ENCODE measurements at places on chromosomes 2 and 18. TPM values are rescaled to one million over a fixed set of nuclear protein-coding genes. Genes with fewer than 3 reads are reported as not detected.

The STPG4 gene
- total RNA-seq: not detected

GRCh38 chr2:203664029-203664755 lies 42.2 kb upstream of the CD28 start:
- no peaks in the 10 kb centered on the region for H3K27me3 ChIP-seq
- no peaks in the 10 kb centered on the region for H3K36me3 ChIP-seq
- peak overlapping the region; percentile 22 for H3K27ac ChIP-seq
- H3K4me3 ChIP-seq: no peak overlapping the region
- peaks cover 17% of the 10 kb centered on the region for H3K4me1 ChIP-seq

GRCh38 chr18:41370740-41371139 lies 584.3 kb upstream of the PIK3C3 start:
- no peak overlapping the region for H3K27ac ChIP-seq
- no peaks in the 10 kb centered on the region for H3K27me3 ChIP-seq
- H3K36me3 ChIP-seq: no peaks in the 10 kb centered on the region

DNA sequence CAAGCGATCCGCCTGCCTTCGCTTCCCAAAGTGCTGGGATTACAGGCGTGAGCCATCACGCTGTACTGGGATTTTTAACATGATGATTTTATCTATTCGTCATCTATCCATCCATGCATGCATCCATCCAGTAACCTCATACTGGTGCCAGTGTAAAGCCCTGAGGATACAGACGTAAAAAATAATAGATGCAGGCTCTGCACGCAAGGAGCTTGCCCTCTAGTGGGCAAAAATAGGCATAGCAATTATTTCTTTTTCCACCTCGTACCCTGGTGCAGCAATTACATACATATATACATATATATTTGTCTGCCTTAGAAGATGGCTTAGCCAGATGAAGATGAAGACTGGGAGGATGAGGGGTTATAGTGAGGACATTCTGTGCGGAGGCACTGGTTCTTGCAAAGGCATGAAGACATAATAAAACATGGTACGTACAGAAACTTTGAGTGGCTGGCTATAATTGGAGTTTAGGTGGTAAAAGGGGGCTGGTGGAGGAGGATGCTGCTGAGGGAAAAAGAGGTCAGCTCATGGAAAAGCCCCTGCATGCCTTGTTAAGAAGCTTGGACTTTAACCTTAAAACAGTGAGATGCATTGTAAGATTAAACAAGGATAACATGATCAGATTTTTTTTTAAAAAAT lies 19.6 kb upstream of the RPIA start:
- no peak overlapping the region for H3K27ac ChIP-seq
- DNase-seq: no peak
- no peak overlapping the region for H3K4me3 ChIP-seq
- no peaks in the 10 kb centered on the region for H3K4me1 ChIP-seq
- H3K36me3 ChIP-seq: no peaks in the 10 kb centered on the region

GRCh38 chr2:109242654-109243331 lies 113.8 kb downstream of the SH3RF3 start:
- no peaks in the 10 kb centered on the region for H3K27me3 ChIP-seq
- no peak overlapping the region for H3K4me3 ChIP-seq

Data from esophagus squamous epithelium (tissue), 5 donors.